ENCODE measurements at places on chromosomes 1 and 21.

DNA sequence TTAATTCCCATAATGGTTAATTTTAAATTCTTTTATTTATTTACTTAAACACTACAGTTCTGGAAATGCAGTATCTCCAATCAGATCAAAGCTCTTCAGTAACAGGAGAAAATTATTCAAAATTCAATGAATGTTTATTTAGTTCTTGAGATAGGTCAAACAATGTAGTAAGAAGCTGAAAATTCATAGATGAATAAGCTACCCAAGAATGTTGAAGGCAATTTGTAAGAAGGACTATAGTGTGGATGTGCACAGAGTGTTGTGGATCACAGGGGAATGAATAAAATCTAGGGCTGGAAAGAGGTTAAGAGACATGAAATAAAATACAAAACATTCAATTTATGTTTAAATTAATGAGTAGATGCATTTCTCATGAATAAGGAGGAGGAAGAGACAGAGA, 72.0 kb downstream of the OLFM3 start:
- DNase-seq, result no peak

DNA sequence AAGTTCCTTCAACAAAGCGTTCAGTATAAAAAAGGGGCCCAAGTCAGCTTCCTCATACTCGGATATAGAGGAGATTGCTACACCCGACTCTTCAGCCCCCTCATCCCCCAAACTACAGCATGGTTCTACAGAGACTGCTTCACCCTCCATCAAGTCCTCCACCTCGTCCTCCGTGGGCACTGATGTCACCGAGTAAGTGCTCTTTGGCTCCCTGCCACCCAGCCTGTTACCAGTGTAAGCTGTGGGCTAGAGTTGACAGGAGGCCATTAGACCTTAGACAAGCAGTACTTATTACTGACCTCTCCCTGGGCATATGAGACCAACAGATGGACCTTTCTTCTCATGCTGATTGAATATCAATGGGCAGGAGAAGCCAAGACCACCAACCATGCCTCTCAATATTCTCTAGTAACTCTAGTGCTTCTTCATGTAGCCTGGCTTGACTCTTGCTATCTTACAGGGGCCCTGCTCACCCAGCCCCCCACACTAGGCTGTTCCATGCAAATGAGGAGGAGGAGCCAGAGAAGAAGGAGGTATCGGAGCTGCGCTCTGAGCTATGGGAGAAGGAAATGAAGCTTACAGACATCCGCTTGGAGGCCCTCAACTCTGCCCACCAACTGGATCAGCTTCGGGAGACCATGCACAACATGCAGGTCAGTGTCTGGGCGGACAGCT, 20.9 kb upstream of the IPO9 start:
- no peak for DNase-seq

GRCh38 chr1:109877317-109877771, 33.3 kb upstream of the CSF1 start:
- no peak for DNase-seq

DNA sequence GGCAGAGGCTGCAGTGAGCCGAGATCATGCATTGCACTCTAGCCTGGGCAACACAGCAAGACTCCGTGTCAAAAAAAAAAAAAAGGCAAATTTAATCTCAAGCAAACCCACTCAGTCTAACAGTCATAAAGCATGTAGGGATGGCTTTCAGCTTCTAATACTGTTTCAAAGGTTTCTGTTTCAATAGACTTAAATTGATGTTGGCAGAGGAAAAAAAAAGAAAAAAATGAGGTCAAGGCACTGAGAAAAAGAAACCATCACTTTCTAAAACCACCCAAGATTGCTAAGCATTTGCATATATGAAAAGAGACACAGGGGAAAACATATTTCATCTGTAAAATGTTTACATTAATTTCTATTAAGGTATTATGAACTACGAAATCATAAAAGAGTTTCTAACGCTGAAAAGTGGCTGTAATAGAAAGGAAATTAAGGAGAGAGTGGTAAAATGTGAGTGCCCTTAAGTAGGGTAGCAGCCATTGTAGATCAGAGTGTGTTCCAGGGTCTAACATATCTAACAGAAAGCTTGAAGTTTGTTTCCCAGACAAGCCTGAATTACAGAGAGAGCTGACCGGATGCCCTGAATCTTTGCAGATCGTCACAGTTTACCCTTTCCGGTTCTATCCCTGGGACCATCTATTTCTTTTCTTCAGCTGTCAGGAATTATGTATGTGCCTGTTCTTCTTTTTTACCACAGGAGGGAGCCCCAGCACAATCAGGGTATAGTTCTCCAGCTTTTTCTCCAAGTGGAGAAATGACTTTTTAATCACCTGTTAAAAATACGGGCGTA, 70.0 kb downstream of the PLD5 start:
- no peak for DNase-seq

DNA sequence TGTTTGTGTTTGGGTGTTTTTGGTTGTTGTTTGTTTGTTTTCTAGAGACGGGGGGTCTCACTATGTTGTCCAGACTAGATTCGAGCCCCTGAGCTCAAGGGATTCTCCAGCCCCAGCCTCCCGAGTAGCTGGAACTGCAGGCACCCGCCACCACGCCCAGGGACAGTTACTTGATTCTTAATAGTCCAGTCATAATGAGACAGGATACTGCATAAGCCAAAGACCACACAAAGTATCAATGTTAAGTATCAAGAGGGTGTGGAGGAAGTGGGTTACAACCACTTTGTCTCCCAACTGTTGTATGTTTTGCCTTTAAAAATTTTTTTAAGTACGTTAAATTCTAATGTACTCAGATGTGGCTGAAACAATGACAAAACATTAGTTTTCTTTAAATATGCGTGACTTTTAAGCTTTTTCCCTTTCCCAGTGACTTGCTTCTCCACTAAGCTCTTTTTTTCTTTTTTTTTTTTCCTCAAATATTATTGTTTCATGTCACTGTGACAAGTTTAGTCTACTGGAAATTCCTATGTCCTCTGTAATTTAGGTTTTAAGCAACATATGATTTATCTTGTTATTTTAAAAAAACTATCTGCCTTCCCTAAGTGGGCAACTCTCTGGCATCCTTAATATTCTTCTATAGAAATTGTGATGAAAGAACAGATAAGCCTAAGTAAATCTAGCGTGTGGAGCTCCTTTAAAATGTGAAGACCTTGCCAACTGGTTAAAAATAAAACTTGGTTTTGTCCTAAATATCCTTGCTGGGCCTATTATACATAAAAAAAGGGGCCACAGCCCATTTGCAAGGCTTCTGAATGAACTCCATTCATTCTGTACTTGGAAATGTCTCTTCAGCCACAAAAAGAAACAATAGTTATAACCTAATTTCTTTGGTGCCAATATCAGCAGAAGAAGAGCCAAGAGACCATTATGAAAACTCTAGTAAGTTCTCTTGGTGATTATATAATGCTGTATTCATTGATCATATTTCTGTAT, 56.2 kb upstream of the DPH5 start:
- DNase-seq, result peak; percentile 27

- DNase-seq, result no peak
These were observed 3.0 kb upstream of the DDOST start for GRCh38 chr1:20663969-20664715.

DNA sequence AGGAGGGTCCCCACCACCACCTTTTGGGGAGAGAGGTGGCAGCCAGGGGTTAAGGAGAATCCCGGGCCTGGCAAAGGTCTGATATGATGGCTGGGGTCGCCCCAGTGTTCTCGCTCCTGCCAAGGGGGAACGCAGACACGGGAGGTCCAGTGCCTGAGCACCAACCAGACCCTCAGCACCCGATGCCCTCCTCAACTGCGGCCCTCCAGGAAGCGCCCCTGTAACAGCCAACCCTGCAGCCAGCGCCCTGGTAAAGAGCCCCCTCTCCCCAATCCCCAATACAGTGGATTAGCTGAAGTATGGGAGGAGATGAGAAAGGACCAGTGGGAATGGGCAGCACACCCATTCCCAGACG, 10.4 kb downstream of the ADAMTSL4 start:
- DNase-seq, result no peak

DNA sequence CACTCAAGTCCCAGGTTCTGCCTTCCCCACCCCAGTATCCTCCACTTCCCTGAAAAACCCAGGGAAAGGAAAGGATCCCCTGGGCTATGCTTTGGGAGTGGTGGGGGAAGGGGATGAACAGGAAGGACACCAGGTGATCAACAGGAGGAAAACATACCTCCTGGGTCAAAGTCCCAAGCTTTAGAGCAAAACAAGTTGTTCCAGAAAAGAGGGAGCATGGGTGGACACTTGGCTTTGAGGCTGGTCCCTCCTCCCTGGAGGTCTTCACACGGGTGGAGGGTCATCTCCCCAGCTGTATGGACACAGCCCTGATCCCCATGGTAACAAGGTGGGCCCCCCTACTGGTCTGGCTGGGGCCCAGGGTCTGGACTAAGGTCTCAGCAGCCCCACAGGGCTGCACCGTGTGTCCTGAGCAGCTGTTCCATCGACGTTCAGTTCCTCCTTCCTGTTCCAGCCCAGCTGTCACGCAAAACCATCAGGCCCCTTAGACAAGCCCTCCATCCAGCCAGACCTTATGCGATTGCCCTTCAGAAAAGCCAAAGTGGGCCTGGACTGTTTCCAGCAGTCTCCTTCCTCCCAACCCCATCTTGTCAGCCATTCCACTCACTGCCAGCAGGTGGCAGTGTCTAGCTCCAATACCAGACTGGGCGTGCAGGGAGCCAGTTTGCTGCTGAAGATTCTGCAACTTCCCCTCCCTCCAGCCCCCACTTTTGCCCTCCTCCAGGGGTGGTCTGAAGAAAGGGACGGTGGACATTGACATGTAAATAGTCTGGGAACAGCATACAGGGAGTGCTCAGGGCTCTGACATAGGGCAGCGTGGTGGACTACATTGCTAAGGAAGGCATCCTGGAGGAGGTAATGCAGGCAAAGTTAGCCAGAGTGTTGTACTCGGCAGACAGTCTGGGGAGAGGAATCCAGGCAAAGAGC, 2.9 kb upstream of the PDZK1IP1 start:
- peak; percentile 46 for DNase-seq

DNA sequence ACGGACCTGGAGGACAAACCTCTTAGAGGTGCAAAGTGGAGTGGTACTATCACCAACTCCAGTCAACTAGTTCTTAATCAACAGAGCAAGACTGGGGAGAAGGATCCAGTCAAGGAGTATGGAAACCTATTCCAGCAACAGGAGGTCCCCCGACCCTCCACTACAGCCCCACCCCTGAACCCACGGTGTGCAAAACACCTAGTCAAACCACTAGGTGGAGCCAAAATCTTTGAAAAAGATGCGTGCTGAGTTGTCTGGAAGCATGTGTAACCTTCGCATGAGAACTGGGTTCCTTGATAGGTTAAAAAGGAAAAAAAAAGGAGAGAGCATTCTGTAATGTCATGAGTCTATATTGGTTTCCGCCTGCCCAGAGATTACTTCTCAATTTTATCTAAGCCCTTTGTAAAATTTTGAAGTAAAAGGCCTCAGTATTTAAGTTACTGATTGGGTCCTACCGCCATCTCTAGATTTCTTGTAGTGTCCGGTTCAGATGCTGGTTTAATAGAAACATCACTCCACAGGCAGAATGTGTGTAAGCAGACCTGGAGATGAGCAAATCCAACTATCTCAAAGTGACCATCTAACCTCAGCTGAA, 81.9 kb upstream of the HAO2 start:
- DNase-seq, result no peak

DNA sequence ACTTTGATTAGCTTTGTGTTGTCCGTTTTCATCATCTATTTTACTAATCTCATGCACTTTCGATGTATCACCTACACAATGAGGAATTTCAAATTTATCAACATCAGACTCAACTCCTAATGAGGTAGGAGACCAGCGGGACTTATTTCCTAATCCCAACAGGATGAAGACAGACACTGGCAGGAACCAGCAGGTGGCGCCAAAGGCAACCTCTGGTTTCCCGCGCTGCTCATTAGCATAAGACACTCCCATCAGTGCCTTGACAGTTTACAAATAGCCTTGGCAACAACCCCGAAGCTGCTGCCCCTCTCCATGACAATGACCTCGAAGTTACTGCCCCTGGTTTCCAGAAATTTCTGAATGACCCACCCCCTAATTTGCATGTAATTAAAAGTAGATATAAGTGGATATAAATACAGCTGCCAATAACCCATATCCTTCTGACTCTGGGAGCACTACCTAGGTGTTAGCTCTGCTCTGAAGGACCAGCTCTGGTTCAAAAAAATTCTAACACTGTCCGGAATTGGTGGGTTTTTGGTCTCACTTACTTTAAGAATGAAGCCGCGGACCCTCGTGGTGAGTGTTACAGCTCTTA, 974.8 kb downstream of the ADGRL2 start:
- no peak for DNase-seq

DNA sequence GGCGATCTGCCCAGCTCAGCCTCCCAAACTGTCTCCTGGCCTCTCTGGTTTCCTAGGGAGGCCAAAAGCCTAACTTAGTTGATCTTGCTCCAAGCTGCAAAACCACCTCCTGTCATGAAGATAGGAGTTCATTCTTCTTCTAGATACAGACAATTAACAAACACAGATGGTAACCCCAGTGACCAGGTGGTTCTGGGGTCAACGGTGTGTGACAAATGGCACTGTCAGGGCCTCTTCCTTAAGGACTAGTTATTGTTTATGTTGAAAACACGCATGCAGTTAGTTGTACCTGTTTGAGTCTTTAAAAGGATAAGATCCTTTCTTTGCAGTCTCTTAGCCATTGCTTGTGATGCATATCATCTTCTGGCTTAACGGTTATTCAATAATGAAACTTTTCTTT, 4.6 kb upstream of the UMODL1 start:
- no peak for DNase-seq

- DNase-seq, result no peak
These were observed 45.1 kb downstream of the SLC2A1 start for GRCh38 chr1:42913426-42914091.

GRCh38 chr1:86259390-86259789, 102.8 kb upstream of the COL24A1 start:
- DNase-seq, result no peak

GRCh38 chr1:45393718-45394302, 53.6 kb upstream of the MUTYH start:
- DNase-seq, result no peak

DNA sequence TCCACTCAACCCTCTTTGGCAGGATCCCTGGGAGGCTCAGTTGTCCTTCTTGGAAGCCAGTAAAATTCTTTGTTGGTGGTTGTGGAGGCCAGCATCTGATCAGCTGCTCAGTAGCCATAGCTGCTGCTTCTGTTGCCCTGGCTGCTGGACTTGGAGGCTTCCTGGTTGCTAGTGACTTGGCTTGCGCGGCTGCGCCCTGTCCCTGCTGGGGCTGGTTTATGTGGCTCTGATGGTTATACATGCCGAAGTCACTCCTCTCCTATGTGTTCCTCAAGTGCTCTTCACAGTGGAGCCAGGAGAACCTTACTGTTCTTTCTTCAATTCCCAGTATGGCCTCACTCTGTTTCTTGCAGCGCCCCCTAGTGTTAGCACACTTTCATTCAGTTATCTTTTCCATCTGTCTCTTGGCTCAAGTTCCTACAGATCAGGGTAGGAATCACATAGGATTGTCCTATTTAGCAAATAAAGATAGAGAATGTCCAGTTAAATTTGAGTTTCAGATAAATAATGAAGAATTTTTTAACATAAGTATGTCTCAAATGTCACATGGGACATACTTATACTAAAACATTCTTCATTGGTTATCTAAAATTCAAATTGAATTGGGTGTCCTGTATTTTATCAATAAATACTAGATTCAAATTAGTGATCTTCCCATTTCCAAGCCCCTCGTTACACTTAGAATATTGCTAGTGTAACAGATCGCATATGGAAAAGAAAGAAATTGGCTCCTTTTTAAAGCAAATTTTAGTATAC, 176.5 kb downstream of the TGFB2 start:
- no peak for DNase-seq

- no peak for DNase-seq
These were observed 23.1 kb upstream of the ECE1 start for GRCh38 chr1:21313203-21313885.

- peak; percentile 12 for DNase-seq
These were observed 28.1 kb downstream of the PADI4 start for GRCh38 chr1:17335821-17336710.

Data from activated effector memory CD4-positive, alpha-beta T cell treated with Interleukin-2 at 50 U/mL for 16 hours (primary cell).